ENCODE measurements at places on chromosomes 7 and 10.

DNA sequence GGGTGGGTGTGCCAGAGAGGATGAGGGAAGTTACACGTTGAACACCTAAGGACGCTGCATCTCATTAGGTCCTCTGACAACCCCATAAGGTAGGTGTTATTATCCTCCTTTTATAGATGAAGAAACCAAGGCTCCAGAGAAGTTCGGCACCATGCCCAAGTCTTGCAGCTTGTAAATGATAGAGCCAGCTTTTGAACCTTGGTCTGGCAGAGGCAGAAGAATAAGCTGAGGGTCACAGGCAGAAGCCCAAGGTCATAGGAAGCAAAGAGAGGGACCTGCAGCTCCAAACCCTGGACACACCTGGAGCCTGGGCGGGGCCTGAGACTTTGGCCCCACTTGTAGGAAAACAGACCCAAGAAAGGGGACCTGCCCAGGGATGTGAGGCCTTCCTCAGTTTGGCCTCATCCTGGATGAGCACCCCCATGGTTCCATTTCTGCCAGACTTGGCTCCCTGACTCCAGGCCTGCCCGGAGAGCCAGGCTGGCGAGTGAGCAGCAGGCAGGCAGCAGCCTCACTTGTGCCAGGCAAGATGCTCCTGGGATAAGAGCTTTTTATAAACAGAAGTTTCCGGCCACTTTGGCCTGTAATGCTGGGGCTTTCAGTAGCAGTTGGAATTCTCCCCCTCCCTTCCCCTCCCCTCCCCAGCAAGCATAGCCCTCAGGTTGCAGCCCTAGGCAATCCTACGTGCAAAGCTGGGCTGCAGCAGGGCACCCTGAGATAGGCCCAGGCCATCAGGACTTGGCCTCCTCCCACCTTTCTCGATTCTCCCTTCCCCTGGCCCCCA lies 2.4 kb downstream of the KCNH2 start:
- peaks cover 73% of the 10 kb centered on the region for H3K27me3 ChIP-seq
- peaks cover 5% of the 10 kb centered on the region for H3K36me3 ChIP-seq
- peaks cover 52% of the 10 kb centered on the region for H3K4me1 ChIP-seq
- peak overlapping the region; percentile 70 for H3K4me3 ChIP-seq

- H3K36me3 ChIP-seq: no peaks in the 10 kb centered on the region
- H3K27me3 ChIP-seq: no peaks in the 10 kb centered on the region
- H3K27ac ChIP-seq: no peak overlapping the region
- DNase-seq: no peak
These were observed 351.2 kb downstream of the PHTF2 start for GRCh38 chr7:78149787-78150186.

DNA sequence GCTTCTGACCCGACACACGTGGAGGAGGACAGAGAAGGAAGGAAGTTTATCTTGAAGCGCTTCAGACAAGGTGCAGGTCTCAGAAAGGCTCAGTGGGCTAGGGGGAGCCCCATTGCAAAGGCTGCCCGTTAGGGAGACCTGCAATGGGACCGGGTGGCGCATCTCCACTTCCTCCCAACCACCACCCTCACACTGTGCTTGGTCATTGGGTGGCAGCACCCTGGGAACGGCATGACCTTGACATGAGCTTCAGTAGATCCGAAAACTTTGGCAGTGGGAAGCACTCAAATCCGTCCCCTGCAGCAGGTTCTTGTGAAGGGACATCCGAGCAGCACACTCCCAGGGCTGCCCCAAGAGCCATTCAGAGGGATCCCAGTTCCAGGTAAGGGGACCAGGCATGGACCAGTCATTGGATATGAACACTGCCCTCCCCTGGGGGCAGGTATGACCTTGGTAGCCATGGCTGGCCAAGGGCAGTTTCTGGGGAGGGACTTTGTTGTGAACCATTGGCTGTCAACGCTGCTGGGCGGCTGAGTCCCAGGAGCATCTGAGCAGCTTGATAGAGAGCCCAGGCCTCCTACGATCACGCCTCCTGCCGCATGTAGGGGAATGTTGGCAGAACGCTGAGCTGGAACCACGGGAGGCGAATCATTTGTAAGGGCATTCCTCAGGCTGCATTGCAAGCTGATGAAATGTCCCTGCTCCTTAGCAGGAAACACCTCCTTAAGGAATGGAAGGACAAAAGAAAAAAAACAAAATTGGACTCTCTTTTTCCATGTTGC lies 31.7 kb downstream of the GALNTL5 start:
- no peak for DNase-seq
- H3K27me3 ChIP-seq: peaks cover 23% of the 10 kb centered on the region
- H3K27ac ChIP-seq: no peak overlapping the region
- no peak overlapping the region for H3K4me3 ChIP-seq
- peaks cover 2% of the 10 kb centered on the region for H3K4me1 ChIP-seq

- H3K27ac ChIP-seq: no peak overlapping the region
- no peaks in the 10 kb centered on the region for H3K36me3 ChIP-seq
- no peak overlapping the region for H3K4me3 ChIP-seq
These were observed 410.1 kb downstream of the SUGCT start for GRCh38 chr7:40544871-40545303.

DNA sequence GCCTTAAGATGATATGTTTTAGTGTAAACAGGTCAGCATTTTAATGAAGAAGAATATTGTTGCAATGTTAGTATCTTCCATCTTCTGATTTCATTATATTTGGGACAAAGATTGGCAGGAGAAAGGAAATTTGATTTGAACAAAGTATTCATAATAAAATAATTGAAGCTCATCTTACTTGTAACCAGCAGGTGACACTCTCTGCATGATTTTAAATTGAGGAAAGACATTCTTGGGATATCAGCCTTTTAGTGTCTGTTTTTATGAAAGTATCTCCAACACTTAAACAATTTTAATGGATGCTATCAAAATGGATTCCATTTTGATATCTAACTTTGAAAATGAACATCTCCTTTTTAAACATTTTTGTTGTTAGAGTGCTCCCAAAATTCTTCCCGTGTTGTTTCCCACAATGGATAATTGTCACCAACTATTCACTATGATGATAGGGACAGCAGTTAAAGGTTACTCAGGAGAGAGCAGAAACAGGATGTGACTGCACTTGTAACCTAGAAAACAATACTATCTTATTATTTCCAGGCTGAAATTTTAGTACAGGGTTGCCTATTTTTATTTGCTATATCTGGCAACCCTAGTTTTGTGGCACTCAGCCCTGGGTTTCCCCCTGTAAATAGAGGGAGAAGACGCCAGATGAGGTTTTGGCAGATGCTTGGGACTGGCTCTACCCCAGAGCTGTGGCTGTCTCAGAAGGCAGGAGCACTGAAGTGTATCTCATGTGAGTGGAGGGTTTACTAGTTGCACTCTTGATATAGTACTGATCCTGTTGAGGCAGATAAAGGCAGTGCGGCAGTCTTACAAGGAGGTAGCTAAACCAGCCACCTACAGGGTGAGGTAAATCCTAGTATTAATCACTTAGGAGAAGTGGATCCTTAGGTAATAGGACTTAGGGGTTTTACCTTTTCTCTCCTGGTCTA lies 31.0 kb upstream of the ABCB4 start:
- no peak overlapping the region for H3K4me3 ChIP-seq
- no peaks in the 10 kb centered on the region for H3K27me3 ChIP-seq
- no peaks in the 10 kb centered on the region for H3K36me3 ChIP-seq
- DNase-seq: no peak
- peaks cover 13% of the 10 kb centered on the region for H3K4me1 ChIP-seq
- no peak overlapping the region for H3K27ac ChIP-seq

- DNase-seq: no peak
- peaks cover 21% of the 10 kb centered on the region for H3K4me1 ChIP-seq
- H3K36me3 ChIP-seq: no peaks in the 10 kb centered on the region
These were observed 151.5 kb downstream of the ANK3 start for GRCh38 chr10:60237977-60238758.

GRCh38 chr7:113370910-113371309 lies 252.6 kb upstream of the SMIM30 start:
- no peak for DNase-seq
- no peaks in the 10 kb centered on the region for H3K27me3 ChIP-seq
- no peak overlapping the region for H3K27ac ChIP-seq
- H3K36me3 ChIP-seq: no peaks in the 10 kb centered on the region
- no peaks in the 10 kb centered on the region for H3K4me1 ChIP-seq
- H3K4me3 ChIP-seq: no peak overlapping the region

- no peak overlapping the region for H3K4me3 ChIP-seq
- H3K4me1 ChIP-seq: no peaks in the 10 kb centered on the region
- no peaks in the 10 kb centered on the region for H3K36me3 ChIP-seq
These were observed 90.4 kb downstream of the C10orf105 start for GRCh38 chr10:71629131-71629530.

DNA sequence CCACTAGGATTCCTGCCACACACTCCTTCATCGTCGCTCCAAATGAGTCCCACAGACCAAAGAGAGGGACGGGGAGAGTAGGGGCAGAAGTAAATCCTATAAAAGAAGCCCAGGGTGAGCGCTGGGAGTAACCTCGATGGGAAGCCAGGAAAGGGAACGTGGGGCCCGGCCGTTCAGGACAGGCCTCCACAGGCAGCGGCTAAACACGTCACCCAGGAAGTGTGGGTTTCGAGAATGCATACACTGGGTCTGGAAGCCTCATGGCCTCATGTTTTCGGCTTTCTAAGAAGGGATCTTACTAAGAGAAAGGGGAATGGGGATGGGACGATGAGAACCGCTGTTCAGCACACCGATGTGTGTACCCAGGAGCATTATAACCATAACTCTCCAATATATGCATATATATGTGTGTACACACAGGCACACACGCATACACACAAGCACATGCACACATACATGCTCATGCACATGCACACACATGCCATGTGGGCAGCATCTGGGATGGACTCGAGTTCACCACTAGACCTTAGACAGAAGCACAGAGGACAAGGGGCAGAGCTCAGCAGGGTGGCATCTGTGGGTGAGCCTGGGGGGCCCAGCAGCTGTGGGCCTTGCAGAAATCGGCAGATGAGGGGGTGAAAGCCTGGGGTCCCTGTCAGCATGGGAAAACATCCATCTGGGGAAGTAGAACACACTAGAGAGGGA lies 14.8 kb upstream of the CNPY1 start:
- H3K4me3 ChIP-seq: no peak overlapping the region
- no peak for DNase-seq
- no peaks in the 10 kb centered on the region for H3K36me3 ChIP-seq
- H3K27ac ChIP-seq: peak overlapping the region; percentile 59

- H3K36me3 ChIP-seq: no peaks in the 10 kb centered on the region
- no peak overlapping the region for H3K27ac ChIP-seq
- no peaks in the 10 kb centered on the region for H3K27me3 ChIP-seq
- no peak for DNase-seq
These were observed 208.2 kb upstream of the INHBA start for GRCh38 chr7:41910940-41911600.

DNA sequence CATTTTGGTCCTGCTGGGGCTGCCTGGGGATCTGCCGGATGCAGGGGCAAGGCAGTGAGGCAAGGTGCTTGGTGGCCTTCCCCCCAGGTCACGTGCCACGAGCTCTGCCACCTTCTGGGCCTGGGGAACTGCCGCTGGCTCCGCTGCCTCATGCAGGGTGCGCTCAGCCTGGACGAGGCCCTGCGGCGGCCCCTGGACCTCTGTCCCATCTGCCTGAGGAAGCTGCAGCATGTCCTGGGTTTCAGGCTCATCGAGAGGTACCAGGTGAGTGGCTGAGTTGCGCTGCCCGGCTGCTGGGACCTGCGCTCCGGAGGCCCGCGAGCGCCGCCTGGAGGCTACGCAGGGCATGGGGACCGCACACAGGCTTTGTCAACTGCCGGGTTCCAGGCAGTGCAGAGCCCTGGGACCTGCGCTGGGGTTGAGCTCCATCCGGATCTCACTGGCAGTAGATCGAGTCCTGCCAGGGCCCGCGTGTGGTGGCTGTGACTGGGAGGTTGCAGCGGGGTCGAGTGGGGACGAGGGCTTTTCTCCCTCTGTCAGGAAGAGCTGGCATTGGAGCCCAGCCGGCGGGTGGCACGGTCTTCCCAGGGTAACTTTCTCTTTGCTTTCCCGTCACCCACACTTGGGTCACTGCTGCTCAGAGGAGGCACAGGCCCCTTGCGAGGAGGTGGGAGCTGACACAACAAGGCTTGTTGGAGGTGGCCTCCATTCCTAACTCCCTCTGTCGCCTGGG lies 21.7 kb downstream of the AMZ1 start:
- H3K27ac ChIP-seq: peak overlapping the region; percentile 65
- H3K27me3 ChIP-seq: peaks cover 83% of the 10 kb centered on the region
- no peaks in the 10 kb centered on the region for H3K36me3 ChIP-seq
- peak overlapping the region; percentile 37 for H3K4me3 ChIP-seq

Measured in activated naive CD4-positive, alpha-beta T cell treated with anti-CD3 and anti-CD28 coated beads, Interleukin-2, amount 10 ng/mL, durations not matched to agents 7 days and 5 days (primary cell).